ENCODE measurements at places on chromosomes 13 and 19. TPM values are rescaled to one million over a fixed set of nuclear protein-coding genes. Genes with fewer than 3 reads are reported as not detected.

GRCh38 chr13:22357132-22357531 is 686.3 kb downstream of the FGF9 start:
- DNase-seq, result no peak

DZIP1 gene
- polyA plus RNA-seq, result 10.8 TPM

ZNF555 gene
- polyA plus RNA-seq, result 5.0 TPM

DNA sequence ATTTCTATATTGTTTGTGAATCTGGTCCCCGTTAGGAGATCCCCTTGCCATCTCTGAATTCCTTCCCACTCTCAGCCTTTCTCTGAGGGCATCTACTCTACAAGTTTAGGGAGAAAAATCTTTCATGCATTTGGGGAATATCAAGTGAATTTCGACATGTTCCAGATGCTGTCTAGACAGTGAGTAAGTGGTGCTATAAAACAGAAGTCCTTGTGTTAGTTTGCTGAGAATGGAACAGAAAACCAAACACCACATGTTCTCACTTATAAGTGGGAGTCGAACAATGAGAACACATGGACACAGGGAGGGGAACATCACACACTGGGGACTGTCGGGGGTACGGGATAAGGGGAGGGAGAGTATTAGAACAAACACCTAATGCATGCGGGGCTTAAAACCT is 5.1 kb downstream of the OR7A10 start:
- no peak for DNase-seq

DNA sequence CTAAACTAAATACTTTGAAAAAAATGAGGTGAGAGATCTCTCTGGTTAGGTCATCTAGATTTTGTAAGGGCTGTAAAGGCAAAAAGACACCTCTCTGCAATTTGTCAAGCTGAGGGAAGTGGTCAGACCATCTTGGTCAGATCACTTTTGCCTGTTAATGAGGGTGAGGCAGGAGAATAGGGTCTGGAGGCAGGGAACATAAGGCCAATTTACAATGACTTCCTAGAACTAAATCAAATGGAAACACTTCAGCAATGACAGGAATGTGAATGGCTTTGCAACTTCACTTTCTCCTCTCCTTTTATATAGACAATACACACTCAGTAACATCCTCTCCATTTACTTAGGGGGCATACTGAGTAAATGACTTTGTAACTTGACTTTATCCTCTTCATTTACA is 1653.4 kb downstream of the SLITRK5 start:
- DNase-seq, result no peak

DNA sequence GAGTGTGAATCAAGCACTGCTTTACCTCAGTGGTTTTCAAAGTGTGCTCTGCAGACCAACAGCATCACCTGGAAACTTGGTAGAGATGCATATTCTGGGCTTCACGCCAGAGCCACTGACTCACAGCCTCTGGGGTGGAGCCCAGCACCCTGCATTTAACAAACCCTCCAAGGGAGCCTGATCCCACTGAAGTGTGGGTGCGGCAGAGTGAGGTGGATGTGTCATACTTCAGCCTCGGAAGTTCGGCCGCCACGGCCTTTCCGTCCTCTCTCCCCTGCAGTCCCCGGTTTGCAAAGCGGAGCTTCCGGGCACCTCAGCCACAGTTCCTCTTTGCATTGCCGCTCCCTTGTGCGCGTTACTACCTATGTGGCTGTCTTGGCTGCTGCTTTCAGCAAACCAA is 33.3 kb upstream of the MICU2 start:
- DNase-seq, result peak; percentile 50

DAND5 gene
- polyA plus RNA-seq, result 0.04 TPM

GRCh38 chr13:79098596-79098995 is 307.5 kb downstream of the RBM26 start:
- no peak for DNase-seq

- DNase-seq, result no peak
Measured at GRCh38 chr13:96172066-96172465, 82.2 kb downstream of the HS6ST3 start.

- DNase-seq, result no peak
Measured at GRCh38 chr13:24716011-24716410, 35.8 kb downstream of the ATP12A start.

GRCh38 chr19:18349524-18350128 is 9.2 kb downstream of the PGPEP1 start:
- DNase-seq, result peak; percentile 40

DNA sequence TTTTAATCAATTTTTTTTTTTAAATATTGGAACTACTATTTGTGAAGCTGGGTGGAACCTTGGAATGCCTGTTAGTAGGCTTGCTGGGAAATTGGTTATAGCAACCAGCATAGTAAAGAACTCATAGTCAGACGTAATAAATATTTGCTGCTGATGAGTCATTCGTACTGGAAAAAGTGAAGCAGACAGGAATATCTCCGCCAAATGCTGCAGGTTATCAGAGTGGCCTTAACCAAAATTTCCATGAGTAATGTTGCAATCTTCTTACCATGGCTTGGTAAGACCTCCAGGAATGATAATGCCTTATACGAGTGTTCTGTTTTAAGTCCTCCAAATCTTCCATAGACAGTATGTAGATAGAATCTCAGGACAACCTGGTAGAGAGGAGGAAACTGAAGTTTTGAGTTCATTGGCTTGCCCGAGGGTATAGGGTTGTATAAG is 34.2 kb downstream of the MBNL2 start:
- DNase-seq, result peak; percentile 85

- no peak for DNase-seq
Measured at GRCh38 chr19:39251846-39252245, 3.2 kb upstream of the IFNL4 start.

GRCh38 chr13:98450539-98451111 is 126.3 kb downstream of the STK24 start:
- DNase-seq, result peak; percentile 19

DNA sequence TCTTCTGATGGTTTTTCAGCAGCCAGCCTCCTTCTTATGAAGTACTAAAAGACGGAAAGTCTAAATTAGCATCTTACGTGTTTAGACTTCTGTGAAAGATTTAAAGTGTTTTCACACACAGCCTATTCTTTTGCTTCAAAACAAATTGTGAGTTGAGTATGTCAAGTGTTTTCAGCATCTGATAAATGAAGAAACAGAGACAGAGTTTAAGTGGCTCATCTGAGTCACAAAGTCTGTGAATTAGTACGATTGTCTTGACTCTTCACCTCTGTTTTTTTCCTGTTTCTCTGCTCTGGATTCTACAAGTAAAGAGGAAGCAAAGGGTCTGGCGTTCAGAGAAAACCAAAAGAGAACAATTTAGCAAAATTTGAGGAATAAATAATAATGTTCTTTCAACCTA is 116.4 kb downstream of the FRY start:
- no peak for DNase-seq

DNA sequence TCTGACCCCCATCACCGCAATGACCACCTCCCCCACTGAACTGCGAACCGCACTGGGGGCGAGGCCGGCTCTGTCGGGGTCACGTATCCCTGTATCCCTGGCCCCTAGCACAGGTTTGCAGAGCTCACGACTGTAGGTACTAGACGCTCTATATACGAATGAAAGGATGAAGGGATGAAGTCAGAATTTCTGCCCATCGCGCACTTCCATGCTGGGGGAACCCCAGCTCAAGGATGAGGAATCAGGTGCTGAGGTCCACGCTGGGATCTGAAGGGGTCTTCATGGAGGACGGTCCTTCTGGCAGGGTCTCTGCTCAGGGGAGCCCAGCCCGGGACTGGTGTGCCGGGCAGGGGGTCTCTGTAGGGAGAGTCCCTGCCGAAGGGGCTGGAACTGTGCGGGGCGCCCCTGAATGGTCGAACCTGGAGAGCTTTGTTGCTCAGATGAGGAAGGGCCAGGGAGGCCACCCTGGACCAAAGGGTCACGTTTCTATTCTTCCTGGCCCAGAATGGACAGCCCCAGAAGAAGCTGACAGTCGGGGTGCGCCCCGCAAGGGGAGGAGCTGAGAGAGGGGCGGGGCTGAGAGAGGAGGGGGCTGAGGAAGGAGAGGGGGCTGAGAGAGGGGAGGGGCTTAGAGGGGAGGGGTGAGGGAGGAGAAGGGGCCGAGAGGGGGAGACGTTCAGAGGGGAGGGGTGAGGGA is 37.9 kb upstream of the SEMA6B start:
- DNase-seq, result no peak

DNA sequence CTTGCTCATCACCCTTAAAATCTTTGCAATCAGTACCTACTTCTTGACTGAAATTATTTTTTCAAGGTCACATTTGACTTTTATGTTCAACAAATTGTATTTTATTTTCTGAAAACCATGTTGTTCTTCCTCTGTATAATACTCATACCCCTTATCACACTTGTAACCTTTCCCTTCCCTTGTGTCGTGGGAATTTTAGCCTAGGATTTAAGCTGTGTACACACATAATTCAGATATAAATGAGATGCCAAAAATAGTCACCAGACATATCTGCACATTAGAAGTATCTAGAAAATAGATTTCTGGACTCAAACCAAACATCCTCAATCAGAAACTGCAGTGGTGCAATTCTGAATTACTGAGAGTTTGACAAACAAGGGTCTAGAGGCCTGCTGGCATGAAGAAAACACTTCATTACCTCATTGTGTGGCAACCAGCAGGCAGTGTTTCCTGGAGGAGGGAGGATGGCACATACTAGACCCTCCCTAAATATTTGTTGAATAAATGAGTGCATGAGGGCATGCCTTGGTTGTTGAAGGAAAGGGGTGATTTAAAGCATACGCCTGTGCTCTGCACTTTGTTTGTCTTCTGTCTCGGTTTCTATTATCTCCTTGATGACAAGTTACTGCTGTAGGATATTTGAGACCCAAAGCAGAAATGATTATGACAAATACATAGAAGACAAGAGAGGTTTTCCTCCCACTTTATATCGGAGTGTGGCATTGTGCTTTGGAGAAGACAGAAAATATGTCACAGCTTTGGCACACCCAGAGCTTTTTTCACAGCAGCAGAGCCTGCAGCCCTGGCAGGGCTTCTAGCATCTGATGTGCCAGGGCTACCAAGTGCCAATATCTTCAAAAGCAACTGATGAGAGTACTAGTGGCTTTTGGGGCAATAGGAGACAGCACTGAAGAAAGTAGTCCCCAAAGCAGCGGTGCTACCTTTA is 881.1 kb downstream of the PCDH9 start:
- no peak for DNase-seq

- DNase-seq, result no peak
Measured at GRCh38 chr13:30803749-30804148, 68.4 kb downstream of the ALOX5AP start.

- DNase-seq, result no peak
Measured at GRCh38 chr13:74825152-74825937, 656.6 kb downstream of the TBC1D4 start.

FKBP8 gene
- polyA plus RNA-seq, result 135 TPM

- no peak for DNase-seq
Measured at GRCh38 chr13:43354153-43354945, 331.0 kb downstream of the DNAJC15 start.

DNA sequence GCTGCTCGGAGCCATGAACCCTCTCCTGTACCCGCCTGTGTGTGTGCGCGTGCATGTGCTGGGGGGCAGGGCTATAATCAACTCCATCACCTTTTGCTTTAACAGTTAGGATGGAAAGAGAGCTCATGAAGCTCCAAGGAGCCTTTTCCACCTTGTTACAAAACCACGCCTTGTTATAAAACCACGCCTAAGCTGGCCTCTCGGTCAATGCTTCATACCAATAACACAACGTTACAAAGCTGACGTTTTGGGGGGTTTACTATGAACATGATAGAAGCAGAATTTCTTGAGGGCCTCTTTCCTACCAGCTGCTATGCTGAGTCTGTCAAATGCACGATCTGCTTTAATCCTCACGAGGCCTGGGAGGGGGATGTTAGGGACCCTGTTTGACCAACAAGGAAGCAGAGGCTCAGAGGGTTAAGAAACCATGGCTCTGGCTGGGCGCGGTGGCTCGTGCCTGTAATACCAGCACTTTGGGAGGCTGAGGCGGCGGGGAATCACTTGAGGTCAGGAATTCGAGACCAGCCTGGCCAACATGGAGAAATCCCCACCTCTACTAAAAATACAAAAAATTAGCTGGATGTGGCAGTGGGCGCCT is 11.9 kb downstream of the CAPS start:
- DNase-seq, result no peak

- DNase-seq, result no peak
Measured at GRCh38 chr13:46403851-46404732, 17.0 kb upstream of the RUBCNL start.

DNA sequence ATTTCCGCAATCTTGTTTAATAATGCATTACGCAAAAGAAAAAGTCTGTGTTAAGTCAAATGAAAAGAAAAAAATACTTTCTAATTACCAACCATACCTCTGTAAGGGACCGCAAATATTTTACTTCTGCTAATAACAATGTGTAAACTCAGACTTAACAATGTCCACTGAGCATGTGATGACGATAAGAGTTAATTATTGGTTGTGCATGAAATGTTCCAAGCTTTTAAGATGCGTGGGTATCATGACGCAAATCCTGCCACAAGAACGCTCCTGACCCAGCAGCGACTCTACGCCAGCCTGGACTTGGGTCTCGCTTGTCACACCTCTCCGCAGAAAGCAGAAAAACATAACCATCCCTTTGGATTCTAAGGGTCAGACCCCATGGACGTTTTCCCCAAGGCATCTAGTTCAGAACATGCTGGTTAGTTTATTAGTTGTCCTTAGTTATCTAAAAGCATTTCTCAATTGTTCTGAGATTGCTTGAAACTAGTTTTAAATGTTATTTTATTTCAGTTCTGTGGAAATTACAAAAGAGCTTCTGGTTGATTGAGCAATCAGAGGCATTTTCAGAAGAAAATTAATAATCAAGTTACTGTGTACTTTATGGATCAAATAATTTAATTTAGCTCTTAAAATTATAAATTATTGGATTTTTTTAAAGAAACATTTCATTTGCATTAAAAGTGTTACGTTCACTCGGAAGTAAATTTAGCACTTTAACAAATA is 779.9 kb upstream of the ARGLU1 start:
- no peak for DNase-seq

DNA sequence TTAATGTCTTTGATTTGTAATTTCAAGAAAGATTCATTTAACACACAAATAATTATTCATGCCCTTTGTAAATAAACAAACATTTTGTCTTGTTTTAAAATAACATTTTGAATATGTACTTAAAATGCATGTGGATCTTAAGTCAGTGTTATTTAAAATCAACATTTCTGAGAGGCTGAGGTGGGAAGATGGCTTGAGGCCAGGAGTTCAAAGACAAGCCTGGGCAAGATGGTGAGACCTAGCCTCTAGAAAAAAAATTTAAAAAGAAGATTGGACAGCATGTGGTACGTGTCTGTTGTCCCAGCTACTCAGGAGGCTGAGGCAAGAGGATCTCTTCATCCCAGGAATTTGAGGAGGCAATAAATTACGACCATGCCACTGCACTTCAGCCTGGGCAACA is 1268.2 kb downstream of the SLITRK1 start:
- DNase-seq, result no peak

ZNF729 gene
- not detected for polyA plus RNA-seq

- DNase-seq, result peak; percentile 86
Measured at GRCh38 chr19:50147462-50148423, 15.3 kb downstream of the IZUMO2 start.

- DNase-seq, result no peak
Measured at GRCh38 chr13:64928696-64929499, 2301.2 kb downstream of the PCDH9 start.
